Activated CD4-positive, alpha-beta T cell treated with anti-CD3 and anti-CD28 coated beads, Interleukin-2, amount 50 U/mL, for 4 hours (primary cell): ENCODE measurements at places on chromosomes 13 and 19.

DNA sequence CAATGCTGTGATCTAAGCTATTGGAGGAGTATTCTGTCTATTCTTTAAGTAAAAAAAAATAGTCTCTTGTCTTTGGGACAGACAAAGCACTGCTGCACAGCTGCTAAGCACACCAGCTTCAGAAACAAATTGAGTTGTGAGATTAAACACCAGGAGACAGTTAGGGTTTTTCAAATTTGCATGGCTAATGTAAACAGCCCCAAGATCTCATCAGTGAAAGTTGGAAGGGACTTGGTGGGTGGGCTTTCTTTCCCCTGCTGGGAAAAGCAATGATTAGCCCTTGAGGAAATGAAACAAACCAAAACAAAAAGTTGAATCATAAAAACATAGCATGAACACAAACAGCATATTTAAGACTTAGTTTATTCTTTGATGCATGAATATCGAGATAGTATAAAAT lies 143.6 kb upstream of the SLITRK1 start:
- DNase-seq: no peak

DNA sequence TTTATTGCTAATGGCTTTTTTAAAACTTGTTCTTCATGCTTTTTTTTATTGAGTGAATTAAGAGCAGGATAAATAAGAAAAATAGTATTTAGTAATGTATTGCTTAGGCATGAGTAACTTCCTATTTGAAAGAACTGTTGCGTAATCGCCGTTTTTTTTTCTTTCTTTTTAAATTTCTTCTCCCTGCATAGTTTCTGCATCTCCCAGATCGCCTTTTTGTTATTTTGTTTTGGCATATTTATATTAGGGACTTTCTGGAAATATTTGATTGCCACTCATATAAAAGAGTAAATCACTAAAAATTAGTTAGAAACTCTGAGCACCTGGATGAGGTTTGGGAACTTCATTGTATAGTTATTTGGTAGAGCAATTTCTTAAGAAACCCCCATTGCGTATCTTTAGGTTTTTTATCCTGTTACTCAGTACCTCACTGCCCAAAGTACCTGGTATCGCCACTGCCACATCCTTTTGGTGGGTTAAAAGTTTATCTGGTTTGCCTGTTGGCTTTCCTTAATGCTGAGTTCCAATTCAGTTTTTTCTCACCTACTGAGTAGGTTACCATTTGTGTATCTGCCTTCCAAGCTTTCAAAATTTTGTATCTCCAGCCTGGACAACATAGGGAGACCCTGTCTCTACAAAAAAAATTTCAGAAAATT lies 36.2 kb upstream of the LPAR6 start:
- no peak for DNase-seq

DNA sequence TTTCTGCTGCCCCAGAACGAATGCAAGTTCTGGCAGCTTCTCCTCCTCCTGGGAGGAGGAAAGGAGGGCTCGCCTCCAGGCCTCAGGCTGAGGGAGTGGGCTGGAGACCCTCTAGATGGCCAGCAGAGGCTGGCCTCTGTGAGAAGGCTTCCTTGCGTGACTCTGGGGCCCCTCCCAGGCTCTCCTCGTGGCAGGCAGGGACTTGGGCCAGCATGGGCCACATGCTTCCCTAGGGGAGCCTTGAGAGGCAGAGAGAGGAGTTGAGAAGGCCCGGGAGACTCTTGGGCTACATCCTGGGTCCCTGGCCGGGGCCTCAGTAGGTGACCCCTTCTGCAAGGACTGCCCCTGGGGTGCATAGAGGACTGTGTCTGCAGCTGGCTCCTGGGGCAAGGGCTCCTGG lies 25.9 kb downstream of the LYL1 start:
- DNase-seq: no peak

- no peak for DNase-seq
These were observed 314.3 kb upstream of the HTR2A start for GRCh38 chr13:47211106-47211505.

- DNase-seq: no peak
These were observed 50.8 kb downstream of the FOXO1 start for GRCh38 chr13:40615619-40616018.

DNA sequence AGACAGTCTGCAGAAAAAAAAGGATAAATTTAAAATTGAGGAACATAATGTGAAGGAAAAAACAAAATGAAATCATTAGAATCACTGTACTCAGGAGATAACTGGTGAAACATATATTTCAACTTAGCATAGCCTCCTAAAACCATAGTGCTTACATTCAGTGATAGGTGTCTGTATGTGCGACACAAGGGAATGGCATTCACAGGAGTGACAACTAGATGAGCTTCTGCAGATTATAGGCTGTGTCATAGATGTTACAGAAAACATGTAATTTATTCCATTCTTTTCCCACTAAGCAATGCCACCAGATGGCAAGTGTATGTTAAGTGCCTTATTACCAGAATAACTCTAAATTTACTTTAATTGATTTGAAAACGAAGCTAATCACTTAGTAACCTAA lies 960.0 kb upstream of the PCDH20 start:
- no peak for DNase-seq

DNA sequence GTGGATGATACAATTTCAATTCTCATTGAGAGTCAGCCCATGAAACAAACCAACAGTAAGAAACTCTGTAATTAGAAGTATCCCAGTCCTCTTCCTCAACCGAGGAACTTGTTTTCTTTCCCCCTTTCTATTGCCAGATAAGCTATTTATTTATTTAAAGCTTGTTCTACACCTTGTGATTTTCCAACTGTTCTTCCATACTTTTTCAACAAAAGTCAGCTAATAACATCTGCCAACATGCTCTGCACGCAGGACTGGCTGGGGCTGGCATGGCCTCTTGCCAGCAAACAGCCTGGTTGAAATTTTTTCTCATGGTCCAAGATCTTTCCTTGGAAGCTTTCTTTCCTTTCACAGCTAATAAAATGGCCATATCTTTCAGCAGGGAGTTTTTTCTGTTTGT lies 2.9 kb upstream of the IRS2 start:
- DNase-seq: no peak

GRCh38 chr13:79226250-79226649 lies 179.8 kb downstream of the RBM26 start:
- no peak for DNase-seq

DNA sequence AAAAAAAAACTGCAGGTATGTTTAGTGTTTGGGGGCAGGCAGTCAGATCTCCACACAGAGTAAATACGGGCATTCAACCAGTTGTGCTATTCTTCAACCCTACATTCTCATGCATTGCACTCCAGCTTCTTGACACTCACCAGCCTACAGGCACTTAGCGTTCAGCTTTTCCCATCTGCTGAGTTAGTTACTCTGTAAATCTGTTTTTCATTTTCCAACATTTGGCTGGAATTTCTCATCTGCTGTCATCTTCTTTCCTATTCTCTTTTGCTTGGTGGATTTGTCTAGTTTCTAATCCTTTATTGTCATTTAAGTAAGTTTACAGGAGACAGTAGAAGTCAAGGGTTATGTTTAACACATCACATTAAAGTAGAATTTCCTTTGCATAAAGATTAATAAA lies 1318.9 kb downstream of the OLFM4 start:
- DNase-seq: no peak

- no peak for DNase-seq
These were observed 1.8 kb downstream of the CCDC122 start for GRCh38 chr13:43877766-43878165.
